ENCODE measurements at places on chromosomes 16 and 17.

GRCh38 chr16:30136971-30137605 lies 14.1 kb upstream of the MAPK3 start:
- no peak for DNase-seq

- no peak for DNase-seq
These were observed 103.0 kb downstream of the ZFHX3 start for GRCh38 chr16:72944757-72945485.

DNA sequence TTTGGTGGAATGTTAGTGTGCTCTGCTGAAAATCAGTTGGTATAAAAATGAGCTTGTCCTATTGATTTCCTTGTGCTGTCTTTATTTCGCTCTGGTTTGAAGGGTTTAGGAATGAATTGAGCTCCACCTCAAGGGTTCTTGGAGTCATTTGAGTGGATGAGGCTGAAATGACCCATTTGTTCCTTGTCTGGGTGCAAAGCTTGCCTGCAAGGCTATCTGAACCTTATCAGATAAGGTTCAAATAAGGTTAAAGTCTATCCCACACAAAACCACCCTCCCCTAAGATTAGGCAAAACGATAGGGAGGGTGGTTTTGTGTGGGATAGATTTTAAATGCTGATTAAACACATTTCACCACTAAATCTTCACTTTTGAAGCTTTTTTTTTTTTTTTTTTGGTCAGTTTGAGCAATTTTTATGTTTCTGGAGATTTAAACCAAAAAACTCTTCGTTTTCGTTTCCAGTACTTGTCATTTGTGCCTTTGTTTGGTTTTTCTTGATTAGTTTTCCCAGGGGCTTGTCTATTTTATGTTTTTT lies 62.7 kb downstream of the ARHGAP44 start:
- DNase-seq: no peak

DNA sequence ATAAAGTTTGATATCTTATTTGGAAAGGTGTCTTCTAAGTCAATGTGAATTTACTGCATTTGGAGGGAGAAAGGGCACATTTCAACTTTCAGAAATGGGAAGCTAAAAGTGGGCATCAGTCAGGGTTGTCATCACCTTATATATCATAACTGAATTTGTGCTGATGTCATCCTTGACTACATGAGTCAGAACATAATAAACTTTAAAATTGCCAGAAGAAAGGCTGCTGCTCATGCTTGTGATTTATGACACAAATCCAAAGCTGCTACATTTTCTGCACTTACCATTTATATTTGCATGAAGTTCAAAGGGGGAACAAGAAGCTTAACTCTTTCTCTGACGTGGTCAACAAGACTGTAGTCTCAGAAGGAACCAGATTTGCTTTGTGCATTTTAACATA lies 196.6 kb downstream of the UTP18 start:
- DNase-seq: no peak

GRCh38 chr17:41652461-41652970 lies 28.1 kb upstream of the KRT17 start:
- no peak for DNase-seq

DNA sequence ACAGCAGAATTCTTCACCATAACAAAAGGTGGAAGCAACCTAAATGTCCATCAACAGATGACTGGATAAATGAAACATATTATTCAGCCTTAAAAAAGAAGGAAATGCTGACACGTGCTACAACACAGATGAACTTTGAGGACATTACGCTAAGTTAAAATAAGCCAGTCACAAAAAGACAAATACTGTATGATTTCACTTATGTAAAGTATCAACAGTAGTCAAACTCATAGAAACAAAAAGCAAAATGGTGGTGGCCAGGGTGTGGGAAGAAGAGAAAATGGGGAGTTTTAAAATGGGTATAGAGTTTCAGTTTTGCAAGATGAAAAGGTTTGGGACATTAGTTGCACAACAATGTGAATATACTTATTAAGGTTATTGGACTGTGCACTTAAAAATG lies 49.8 kb upstream of the MTMR4 start:
- DNase-seq: no peak

DNA sequence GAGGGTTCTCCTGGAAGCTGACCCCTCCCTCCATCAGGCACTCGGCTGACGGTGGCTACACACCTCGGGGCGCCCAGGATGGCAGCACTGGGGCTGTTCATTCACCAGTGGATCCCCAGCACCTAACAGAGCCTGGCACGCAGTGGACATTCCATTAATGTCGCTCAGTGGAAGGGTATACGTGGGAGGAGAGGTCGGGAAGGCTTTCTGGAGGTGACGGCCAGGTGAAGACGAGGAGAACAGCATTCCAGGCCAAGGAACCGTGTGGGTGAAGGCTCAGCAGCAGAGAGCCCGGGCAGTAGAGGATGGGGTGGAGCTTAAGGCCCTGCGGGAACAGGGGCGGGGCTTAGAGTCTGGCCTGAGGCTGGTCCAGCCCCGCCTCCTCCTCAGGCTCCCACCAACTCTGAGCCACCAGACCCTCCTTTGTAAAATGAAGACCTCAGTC lies 2.5 kb upstream of the HS3ST6 start:
- no peak for DNase-seq

GRCh38 chr16:51881731-51882130 lies 665.2 kb downstream of the TOX3 start:
- no peak for DNase-seq

DNA sequence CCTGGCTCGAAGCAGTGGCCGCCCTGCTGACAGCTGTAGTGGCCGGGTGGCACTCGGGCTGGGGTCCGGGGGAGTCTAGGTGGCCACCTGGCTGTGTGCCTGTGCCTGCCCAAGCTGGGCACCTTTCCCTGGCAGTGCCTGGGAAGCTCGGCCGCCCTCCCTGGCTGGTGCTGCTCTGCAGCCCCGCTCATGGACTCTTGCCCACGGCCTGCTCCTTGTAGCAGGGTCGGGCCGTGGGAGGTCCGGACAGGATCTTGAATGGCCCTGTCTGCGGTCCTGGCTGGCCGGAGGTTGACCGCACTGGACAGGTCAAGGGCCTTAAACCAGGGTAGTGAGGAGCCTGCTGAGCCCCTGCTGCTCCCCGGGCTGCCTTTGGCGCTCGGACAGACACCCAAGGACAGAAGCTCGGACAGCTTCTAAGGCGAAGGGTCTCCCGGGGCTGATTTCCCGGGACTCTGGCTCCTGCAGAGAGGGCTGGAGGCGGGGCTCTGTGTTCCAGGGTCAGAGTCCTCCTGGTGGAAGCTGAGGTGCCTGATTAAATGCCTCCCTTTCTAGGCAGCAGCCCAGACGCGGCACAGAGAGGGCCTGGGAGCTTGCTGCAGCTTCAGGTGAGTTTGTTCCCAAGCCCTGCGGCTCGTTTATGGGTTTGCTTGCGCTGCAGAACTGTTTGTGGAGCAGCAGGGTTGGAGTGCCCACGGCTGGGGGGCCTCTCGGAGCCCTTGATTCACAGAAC lies 6.0 kb downstream of the CAPN15 start:
- no peak for DNase-seq

DNA sequence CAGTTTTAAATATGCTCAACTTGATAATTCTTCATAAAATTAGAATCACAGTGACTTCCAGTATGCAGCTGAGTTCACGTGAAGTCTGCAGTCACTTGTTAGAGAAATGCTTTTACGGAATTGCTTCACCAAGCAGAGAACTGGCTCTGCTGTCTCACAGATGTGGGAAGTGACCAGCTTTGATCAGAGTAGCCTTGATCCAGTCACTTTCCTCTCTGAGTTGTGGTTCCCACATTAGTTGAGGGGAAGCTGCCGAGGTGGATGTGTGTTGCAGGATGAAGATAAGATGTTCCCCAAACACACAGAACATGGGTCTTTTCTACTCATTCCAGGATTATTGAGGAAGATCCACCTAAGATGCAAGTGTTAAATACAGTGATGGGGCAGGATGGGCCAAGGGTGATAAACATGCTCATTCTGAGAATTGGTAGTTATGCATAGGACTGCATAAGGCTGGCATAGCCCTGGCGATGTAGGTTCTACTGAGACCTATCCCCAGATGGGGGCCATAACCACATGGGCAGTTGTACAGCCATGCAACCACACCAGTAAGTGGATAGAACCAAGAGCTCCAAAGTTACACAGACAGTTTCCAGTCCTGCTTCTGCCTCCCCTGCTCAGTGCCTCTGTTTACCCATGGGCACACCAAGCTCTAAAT lies 168.9 kb upstream of the MAF start:
- DNase-seq: no peak
